ENCODE measurements at places on chromosomes 1 and 21. TPM values are rescaled to one million over a fixed set of nuclear protein-coding genes. Genes with fewer than 3 reads are reported as not detected.

PTAFR gene
- 3.0 TPM for total RNA-seq

SPRR5 gene
- not detected for total RNA-seq

DNA sequence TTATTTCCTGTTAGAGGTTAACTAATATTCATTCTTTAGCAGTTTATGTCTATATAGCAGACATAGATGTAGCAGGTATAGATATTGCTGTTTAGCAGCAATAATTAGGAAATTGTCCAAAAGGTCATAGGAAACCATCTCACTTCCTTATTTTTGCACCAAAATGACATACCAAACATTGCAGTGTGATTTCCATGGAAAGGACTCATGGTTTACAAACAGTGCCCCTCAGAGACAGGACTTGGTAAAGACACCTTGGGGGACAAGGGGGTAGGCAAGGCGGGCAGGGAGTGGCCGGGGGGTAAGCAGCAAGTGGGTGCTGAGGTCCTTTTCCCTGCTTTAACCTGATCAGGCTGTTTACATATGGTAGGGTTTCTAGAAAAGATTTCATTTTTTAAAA, 30.5 kb downstream of the BATF3 start:
- no peak for DNase-seq

DNA sequence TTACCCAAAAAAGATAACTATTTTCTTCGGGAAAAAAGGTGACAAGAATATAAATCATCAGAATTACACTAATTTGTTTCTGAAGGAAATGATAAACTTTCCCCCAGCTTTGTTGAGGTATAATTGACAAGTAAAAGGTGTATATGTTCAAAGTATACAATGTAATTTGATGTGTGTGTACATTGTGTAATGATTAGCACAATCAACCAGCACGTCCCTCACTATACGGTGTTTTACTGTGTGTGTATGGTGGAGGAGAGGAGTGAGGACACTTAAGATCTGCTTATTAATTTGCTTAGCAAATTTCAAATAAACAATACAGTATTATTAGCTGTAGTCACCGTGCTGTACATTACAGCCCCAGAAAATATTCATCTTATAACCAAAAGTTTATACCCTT, 77.7 kb downstream of the CAMTA1 start:
- DNase-seq, result no peak

DNA sequence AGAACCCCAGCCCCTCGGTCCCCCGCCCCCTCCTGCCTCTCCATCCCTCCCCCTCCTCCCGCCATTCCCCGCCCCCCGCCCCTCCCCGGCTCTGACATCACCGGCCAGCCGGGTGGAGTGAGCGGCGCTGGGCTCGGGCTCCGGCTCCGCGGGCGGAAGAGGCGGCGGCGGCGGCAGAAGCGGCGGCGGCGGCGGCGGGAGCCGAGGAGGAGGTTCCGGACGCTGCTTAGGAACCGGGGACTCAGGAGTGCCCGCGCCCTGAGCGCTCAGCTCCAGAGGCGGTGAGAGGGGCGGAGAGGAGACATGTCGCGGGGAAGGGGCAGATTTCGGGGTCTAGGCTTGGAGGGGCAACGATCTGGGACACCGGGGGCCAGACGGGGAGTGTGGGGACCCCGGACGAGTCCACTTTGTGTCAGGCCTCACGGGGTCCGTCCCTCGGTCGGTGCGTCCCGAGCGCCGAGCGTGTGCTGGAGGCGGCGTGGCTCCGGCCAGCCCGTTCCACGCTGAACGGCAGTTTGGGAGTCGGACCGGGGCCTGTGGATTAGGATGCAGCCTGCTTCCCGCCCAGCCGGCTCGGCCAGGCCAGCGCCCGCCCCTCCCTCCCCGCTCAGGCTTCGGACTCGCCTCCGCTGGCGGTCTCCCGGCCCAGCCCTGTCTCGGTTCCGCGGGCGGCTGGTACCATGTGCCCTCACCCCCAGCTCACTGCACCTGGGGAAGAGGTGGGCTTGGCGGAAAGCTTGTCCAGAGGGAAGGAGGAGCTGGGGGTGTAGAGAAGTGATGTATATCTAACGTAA, at the start of gene PEA15:
TSS of gene PEA15 (plus strand) at position 143 of the 794 bp plus-strand sequence. CDS start 6,161 bp downstream, outside the sequence.
- DNase-seq, result no peak

Data from urinary bladder (tissue), 4 donors.